ENCODE measurements at places on chromosomes 1 and 21. TPM values are rescaled to one million over a fixed set of nuclear protein-coding genes. Genes with fewer than 3 reads are reported as not detected.

Gene CGN
- total RNA-seq, result 1.4 TPM

Gene LRRC39
- 0.97 TPM for total RNA-seq

Gene EXO1
- total RNA-seq, result 1.5 TPM

Gene S100A8
- total RNA-seq, result 10.8 TPM

Gene TMEM61
- 0.66 TPM for total RNA-seq

Gene TMEM82
- not detected for total RNA-seq

Gene IL19
- not detected for total RNA-seq

Gene CLDN8
- total RNA-seq, result not detected

Gene CLIC6
- 0.11 TPM for total RNA-seq

DNA sequence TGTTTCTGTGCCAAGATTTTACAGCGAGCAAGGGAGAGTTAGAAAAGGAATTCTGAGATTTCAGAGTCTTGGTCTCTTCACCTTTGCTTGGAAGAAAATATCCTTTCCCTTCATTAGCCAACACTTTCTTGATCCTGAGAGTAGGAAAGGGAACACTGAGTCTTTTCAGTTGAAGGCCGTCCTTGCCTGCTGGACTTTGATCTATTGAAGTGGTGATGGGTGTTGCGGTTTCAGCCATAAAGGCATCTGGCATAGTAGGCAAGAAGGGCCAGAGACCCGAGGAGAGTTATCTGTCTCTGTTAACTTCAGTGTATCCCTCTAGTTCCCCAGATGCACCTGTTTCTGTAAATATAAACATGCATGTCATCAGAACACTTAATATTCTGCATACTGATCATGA lies 9.7 kb downstream of the SELE start:
- H3K36me3 ChIP-seq, result no peaks in the 10 kb centered on the region
- no peaks in the 10 kb centered on the region for H3K4me1 ChIP-seq
- no peak for DNase-seq

GRCh38 chr1:190244406-190244805 lies 233.3 kb downstream of the BRINP3 start:
- no peak overlapping the region for H3K27ac ChIP-seq
- no peaks in the 10 kb centered on the region for H3K36me3 ChIP-seq
- DNase-seq, result no peak

DNA sequence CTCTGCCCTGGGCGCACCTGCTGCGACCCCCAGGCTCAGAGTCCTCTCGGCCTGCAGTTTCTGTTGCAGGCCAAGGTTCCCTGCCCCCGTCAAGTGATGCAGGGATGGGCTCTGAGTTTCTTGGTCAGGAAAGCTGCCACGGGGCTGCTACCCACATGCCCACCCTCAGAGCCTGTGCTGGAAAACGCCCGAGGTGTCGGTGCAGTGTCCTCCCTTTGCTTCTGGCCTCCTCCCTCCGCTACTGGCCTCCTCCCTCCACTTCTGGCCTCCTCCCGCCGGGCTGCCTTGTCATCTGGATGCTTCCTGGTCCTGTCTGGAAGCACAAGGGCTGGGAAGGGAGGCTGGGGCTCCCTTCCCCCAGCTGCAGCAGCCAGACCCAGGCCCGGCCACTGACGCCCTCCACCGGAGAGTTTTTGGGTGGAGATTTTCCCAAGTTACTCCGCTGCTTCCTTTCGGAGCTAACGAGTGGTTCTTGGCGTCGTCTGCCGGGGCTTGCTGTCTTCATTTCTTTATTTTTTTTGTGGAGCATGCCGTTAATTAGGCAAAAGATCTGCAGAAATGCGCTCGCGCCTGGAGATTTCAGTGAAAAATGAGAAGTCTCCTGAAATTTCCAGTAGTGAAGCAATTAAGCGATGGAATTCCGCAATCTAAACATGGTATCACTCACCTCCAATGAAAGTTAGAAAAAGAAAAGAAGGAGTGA lies 17.4 kb downstream of the PRDM16 start:
- peaks cover 52% of the 10 kb centered on the region for H3K27me3 ChIP-seq
- no peak overlapping the region for H3K27ac ChIP-seq
- peaks cover 7% of the 10 kb centered on the region for H3K4me1 ChIP-seq
- no peak for DNase-seq
- H3K4me3 ChIP-seq, result no peak overlapping the region

DNA sequence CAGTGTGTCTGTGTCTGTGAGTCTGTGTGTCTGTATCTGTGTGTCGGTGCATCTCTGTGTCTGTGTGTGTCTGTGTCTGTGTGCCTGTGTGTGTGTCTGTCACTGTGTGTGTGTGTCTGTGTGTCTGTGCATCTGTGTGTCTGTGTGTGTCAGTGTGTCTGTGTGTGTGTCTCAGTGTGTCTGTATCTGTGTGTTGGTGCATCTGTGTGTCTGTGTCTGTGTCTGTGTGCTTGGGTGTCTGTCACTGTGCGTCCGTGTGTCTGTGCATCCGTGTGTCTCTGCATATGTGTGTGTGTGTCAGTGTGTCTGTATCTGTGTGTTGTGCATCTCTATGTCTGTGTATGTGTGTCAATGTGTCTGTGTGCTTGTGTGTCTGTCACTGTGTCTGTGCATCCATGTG lies 44.7 kb upstream of the POFUT2 start:
- no peak overlapping the region for H3K4me3 ChIP-seq
- H3K27me3 ChIP-seq, result no peaks in the 10 kb centered on the region
- H3K27ac ChIP-seq, result no peak overlapping the region
- peaks cover 34% of the 10 kb centered on the region for H3K4me1 ChIP-seq
- DNase-seq, result no peak
- H3K36me3 ChIP-seq, result no peaks in the 10 kb centered on the region

DNA sequence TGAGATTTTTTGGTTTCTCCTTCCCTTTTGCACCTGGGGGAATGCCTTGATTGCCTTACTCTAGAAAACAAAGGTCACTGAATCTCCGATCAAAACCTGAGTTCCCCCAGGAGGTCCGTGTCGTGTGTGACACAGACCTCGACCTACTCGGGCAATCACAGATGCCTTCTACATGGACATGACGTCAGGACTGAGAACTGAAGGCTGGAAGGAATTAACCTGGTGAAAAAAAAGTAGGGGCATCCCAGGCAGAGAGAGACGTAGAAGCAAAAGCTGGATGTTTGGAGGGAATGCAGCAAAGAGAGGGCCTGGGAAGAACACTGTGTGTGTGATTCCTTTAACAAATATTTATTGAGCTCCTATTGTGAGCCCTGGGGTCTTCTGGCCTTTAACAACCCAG lies 178.0 kb downstream of the PRDM2 start:
- DNase-seq, result no peak
- no peak overlapping the region for H3K4me3 ChIP-seq
- H3K27ac ChIP-seq, result no peak overlapping the region
- H3K36me3 ChIP-seq, result no peaks in the 10 kb centered on the region
- H3K4me1 ChIP-seq, result no peaks in the 10 kb centered on the region
- H3K27me3 ChIP-seq, result no peaks in the 10 kb centered on the region

GRCh38 chr1:20033420-20033819 lies 36.6 kb upstream of the PLA2G5 start:
- no peak overlapping the region for H3K27ac ChIP-seq
- no peaks in the 10 kb centered on the region for H3K27me3 ChIP-seq
- no peak overlapping the region for H3K4me3 ChIP-seq

DNA sequence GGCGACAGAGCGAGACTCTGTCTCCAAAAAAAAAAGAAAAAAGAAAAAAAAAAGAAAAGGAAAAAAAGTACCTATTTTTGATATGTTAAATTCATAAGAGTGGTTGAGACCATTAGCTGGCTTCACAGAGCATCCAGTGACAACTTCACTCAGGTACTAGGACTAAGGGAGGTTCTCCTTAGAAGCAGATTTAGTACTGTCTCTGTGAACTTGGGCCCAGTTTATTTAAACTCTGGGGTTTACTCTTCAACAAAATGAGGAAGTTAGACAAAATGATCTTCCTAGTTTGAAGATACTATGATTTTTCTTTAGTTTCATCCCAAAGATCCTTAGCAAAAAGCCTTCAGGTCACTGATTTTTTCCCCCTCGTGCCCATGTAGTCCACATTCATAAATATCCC lies 21.2 kb downstream of the MACO1 start:
- peaks cover 10% of the 10 kb centered on the region for H3K36me3 ChIP-seq
- H3K4me3 ChIP-seq, result no peak overlapping the region
- H3K27me3 ChIP-seq, result no peaks in the 10 kb centered on the region
- H3K27ac ChIP-seq, result no peak overlapping the region

- no peaks in the 10 kb centered on the region for H3K27me3 ChIP-seq
- H3K4me1 ChIP-seq, result no peaks in the 10 kb centered on the region
- no peak overlapping the region for H3K4me3 ChIP-seq
- DNase-seq, result no peak
- H3K36me3 ChIP-seq, result no peaks in the 10 kb centered on the region
These were observed 65.4 kb downstream of the ZSCAN20 start for GRCh38 chr1:33537885-33538284.

GRCh38 chr1:180503280-180503862 lies 994 bp upstream of the ACBD6 start:
- no peaks in the 10 kb centered on the region for H3K27me3 ChIP-seq
- peak overlapping the region; percentile 90 for H3K27ac ChIP-seq
- no peak for DNase-seq
- no peaks in the 10 kb centered on the region for H3K36me3 ChIP-seq

DNA sequence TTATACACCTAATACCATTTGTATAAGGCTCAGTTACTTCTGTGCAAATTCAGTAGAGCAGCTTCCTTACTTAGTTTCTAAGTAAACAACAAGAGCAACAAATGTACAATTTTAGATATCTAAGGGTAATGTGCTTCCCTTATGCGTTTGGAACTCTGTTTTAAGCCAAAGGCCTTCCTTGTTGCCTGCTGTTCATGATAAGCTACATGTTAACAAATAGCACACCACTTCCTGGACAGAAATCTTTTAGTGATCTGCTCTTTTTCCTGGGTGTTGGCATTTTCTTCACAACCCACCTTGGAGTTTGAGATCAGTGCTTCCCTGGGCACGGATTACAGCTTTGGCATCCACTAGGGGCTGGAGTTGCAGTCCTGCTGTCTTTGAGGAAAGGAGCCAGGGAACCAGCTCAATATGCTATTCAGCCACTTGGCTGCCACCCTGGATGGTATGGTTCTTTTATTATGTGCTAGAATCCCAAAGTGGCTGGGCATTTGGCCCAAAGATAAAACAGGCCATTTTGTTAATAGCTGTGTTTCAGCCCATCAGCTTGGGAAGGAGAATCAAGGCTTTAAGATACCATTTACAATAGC lies 55.6 kb upstream of the ADAR start:
- DNase-seq, result no peak
- H3K36me3 ChIP-seq, result no peaks in the 10 kb centered on the region
- H3K4me1 ChIP-seq, result no peaks in the 10 kb centered on the region

GRCh38 chr1:9402256-9402616 lies 109.5 kb downstream of the SPSB1 start:
- no peaks in the 10 kb centered on the region for H3K27me3 ChIP-seq
- H3K36me3 ChIP-seq, result no peaks in the 10 kb centered on the region
- peak overlapping the region; percentile 3 for H3K27ac ChIP-seq
- H3K4me1 ChIP-seq, result peaks cover 37% of the 10 kb centered on the region

GRCh38 chr1:26832249-26832960 lies 5.9 kb downstream of the ZDHHC18 start:
- H3K27ac ChIP-seq, result no peak overlapping the region
- H3K4me1 ChIP-seq, result peaks cover 28% of the 10 kb centered on the region
- peaks cover 51% of the 10 kb centered on the region for H3K36me3 ChIP-seq
- no peak for DNase-seq
- no peaks in the 10 kb centered on the region for H3K27me3 ChIP-seq

- no peak for DNase-seq
- H3K36me3 ChIP-seq, result peaks cover 92% of the 10 kb centered on the region
- no peaks in the 10 kb centered on the region for H3K27me3 ChIP-seq
- no peak overlapping the region for H3K4me3 ChIP-seq
- no peak overlapping the region for H3K27ac ChIP-seq
These were observed 32.2 kb downstream of the WDR4 start for GRCh38 chr21:42847051-42847707.

- H3K4me3 ChIP-seq, result no peak overlapping the region
- no peak for DNase-seq
- no peaks in the 10 kb centered on the region for H3K4me1 ChIP-seq
- H3K27ac ChIP-seq, result no peak overlapping the region
- no peaks in the 10 kb centered on the region for H3K36me3 ChIP-seq
These were observed 94.9 kb upstream of the ADAMTS5 start for GRCh38 chr21:27061770-27062169.

- H3K4me3 ChIP-seq, result no peak overlapping the region
- H3K36me3 ChIP-seq, result no peaks in the 10 kb centered on the region
- DNase-seq, result no peak
- H3K27ac ChIP-seq, result no peak overlapping the region
These were observed 15.6 kb upstream of the ABCG1 start for GRCh38 chr21:42203321-42203720.

DNA sequence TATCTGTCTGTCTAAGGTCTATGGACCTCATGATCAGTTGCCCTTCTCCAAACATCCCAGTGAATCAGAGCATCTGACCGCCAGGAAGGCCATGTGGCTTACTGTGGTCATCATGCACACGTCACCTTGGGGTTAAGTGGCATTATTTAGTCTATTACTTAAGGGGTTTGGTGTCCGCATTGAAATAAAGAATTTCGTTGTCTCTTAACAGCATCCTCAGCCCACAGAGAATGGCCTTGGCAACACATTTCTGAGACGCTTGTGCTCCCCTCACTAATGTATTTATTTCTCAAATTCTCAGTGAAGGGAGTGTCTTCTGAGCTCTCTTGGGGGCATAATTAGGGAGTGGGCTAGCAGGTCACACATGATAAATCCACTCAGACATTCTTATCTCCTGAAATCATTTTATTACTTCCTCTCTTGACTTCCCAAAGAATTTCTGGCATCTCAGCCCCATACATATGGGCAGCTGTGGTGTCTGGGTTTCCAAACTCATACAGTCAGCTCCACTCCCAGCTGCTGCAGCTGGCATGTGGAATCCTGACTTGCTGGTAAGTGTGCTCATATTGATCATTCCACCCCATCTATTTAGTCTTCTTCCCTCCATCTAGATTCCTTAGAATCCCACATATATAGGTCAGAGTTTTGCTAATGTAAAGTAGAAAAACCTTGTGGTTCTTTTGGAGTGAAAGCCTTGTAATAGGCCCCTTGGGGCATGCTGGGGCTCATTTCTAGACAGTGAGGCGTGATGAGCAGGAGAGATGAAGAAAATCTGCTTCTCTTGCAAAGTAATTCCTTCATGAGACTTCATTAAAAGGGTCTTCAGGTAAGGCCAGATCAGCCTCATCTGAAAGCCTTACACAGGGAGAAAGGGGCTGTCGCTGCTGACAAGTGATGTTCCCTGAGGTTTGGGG lies 110.5 kb downstream of the HHAT start:
- no peak overlapping the region for H3K4me3 ChIP-seq
- no peaks in the 10 kb centered on the region for H3K4me1 ChIP-seq
- no peaks in the 10 kb centered on the region for H3K27me3 ChIP-seq
- no peaks in the 10 kb centered on the region for H3K36me3 ChIP-seq
- DNase-seq, result no peak
- H3K27ac ChIP-seq, result no peak overlapping the region
